ENCODE measurements at places on chromosomes 4 and X. TPM values are rescaled to one million over a fixed set of nuclear protein-coding genes. Genes with fewer than 3 reads are reported as not detected.

The GPR50 gene
- not detected for total RNA-seq

The DTHD1 gene
- not detected for total RNA-seq

GRCh38 chrX:8122538-8122937 lies 48.5 kb downstream of the VCX2 start:
- H3K27me3 ChIP-seq: no peaks in the 10 kb centered on the region
- H3K4me3 ChIP-seq: no peak overlapping the region
- H3K27ac ChIP-seq: no peak overlapping the region

GRCh38 chr4:11585506-11585905 lies 156.8 kb upstream of the HS3ST1 start:
- DNase-seq: no peak
- no peaks in the 10 kb centered on the region for H3K4me1 ChIP-seq
- no peak overlapping the region for H3K4me3 ChIP-seq
- H3K27ac ChIP-seq: no peak overlapping the region
- no peaks in the 10 kb centered on the region for H3K27me3 ChIP-seq
- H3K36me3 ChIP-seq: no peaks in the 10 kb centered on the region

GRCh38 chr4:25457053-25457715 lies 80.1 kb downstream of the ANAPC4 start:
- no peaks in the 10 kb centered on the region for H3K27me3 ChIP-seq
- H3K4me3 ChIP-seq: peak overlapping the region; percentile 38
- H3K36me3 ChIP-seq: no peaks in the 10 kb centered on the region
- H3K27ac ChIP-seq: peak overlapping the region; percentile 58
- peaks cover 15% of the 10 kb centered on the region for H3K4me1 ChIP-seq
- DNase-seq: peak; percentile 53
